ENCODE measurements at places on chromosomes 6 and 20.

DNA sequence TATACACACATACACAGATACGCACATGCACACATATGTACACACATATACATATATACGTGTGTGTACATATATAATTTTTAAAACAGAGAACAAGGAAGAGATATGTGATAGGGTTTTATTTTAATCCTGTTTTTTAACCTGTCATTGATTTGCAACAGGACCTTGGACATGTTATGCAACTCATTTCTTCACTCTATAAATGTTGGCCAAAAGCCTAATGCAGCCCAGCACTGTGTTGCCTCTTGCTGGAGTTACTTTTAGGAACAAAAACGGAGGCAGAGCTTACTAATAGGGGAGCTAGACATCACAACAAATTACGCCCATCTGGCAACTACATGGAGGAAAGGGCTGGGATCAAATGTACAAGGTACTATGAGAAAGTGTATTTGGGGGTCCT is 179.9 kb upstream of the TAB2 start:
- no peaks in the 10 kb centered on the region for H3K4me1 ChIP-seq
- H3K36me3 ChIP-seq, result no peaks in the 10 kb centered on the region
- H3K4me3 ChIP-seq, result no peak overlapping the region
- no peak for DNase-seq
- H3K27ac ChIP-seq, result no peak overlapping the region

GRCh38 chr6:89843070-89843469 is 13.4 kb downstream of the CASP8AP2 start:
- DNase-seq, result no peak
- H3K27ac ChIP-seq, result no peak overlapping the region
- H3K4me1 ChIP-seq, result peaks cover 9% of the 10 kb centered on the region
- H3K27me3 ChIP-seq, result no peaks in the 10 kb centered on the region
- H3K4me3 ChIP-seq, result no peak overlapping the region

DNA sequence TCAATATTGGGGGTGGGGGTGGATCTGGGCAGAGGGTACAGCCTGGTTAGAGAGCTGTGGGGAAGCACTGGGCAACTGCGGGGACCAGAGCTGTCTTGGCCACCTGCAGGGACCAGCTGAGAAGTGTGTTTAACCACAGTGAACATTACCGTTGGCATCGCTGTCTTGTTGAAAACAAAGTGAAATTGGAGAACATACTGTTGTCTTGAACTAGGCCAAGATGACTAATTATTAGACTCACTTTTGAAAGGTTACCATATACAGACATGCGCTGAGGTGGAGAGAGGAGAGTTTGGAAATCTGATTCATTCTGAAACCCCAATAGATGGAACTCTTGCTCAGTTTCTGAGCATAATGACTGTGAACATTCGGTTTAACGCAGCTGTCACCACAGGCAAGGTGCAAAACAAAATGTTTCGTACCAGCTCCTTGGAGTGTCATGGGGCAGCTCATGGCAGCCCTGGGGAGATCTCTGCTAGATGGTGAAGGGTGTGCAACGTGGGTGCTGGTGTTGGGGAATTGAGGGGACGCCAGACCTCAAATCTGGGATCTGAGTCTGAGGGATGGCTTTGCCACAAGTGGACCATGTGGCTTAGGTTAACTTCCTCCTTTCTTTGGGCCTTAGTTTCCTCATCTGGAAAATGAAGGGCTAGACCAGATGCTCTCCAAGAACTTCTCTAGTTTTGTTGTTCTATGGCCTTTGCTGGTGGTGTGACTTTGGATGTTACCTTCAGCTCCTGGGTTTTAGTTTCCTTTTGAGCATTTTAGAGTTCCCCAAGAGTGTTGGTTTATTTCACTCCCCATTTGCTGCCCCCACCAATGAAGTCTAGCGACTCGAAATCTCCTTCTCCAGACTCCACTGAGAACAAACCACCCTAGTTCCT is 24.6 kb upstream of the GTSF1L start:
- no peak overlapping the region for H3K27ac ChIP-seq
- no peaks in the 10 kb centered on the region for H3K36me3 ChIP-seq
- no peaks in the 10 kb centered on the region for H3K27me3 ChIP-seq
- peaks cover under 1% of the 10 kb centered on the region for H3K4me1 ChIP-seq

DNA sequence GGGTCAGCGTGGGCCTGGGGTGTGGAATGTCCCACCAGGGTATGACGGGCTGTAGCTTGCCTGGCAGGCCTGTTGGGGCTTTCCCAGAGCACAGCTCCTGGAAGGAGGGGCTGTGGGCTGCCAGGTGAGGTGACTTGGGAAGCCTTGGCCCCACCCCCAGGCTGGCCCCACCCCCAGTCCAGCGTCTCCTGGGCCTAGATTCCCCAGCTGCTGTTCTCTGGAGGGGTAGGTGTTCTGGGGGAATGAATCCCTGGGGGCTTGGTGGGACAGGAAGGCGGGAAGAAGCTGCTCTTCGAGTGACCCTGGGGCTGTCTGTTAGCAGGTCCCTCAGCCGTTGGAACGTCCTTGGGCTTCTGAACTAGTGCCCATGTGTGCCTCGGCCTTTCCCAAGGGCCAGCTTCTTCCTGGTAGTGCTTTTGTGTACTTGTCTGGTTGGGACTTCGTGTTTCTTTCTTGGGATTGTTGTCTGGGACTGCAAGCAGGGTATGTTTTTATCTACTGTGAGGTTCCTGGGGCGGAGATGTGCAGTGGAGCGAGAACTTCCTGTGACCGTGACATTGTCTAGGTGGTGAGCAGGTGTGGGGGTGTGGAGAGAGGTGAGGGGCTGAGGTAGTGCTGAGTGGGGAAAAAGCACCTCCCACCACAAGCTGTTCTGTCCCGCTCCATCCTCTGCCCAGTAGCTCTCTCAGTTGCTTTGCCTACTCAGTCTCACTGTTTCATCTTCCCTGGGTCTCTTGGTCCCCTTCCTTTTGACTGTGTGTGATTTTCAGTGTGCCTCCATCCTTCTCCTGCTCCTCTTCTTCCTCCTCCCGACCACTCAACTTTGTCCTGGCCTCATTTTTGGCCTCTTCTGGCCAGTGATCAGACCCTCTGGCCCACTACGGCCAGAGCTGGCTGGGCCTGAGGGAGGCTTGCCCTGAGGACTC is 1.3 kb upstream of the DDR1 start:
- H3K27me3 ChIP-seq, result no peaks in the 10 kb centered on the region
- no peaks in the 10 kb centered on the region for H3K36me3 ChIP-seq
- H3K27ac ChIP-seq, result peak overlapping the region; percentile 99
- peak; percentile 94 for DNase-seq
- peak overlapping the region; percentile 90 for H3K4me3 ChIP-seq
- peaks cover 15% of the 10 kb centered on the region for H3K4me1 ChIP-seq

DNA sequence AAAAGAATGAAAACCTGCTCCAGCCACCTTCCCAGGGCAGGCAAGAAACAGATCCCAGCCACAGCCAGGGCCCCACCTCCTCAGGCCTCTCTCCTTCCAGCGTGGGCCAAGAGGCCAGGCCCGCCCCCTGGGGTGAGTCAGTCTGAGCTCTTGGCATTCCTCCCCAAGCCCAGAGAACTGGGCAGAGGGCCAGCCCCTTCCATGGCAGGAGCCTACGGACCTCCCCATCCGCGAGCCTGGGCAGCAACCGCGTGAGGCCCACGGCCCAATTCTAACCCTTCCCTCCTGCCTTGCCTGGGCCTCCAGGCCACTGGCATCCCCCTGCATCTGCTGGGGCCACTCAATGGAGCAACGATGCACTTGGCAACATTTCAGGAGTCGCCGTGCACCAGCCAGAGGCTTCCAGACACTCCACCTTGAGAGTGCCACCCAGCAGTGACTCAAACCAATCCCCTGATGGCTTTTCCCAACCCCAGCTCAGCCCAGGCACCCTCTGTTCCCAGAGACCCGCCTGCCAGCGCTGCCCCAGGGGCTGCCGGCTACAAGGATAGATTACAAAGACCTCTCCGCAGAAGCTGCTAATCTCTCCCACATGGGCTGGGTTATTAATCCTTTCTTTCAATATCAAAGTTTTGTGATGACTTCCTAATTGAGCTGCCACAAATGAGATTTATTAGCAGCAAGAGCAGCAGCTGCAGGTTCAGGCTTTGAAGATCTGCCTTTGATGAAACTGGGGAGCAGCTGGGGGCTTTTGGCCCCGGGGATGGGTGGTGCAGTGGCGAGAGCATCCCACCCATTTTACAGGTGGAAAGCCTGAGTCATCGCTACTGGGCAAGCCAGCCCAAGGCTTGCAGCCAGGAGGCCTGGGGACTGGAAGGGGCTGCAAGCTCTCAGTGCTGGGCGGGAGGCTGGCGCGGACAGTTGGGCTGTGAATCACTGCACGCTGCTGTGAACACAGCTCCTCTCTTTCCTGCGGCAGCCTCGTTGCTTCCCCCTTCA is 85.7 kb downstream of the NFATC2 start:
- no peak overlapping the region for H3K4me3 ChIP-seq
- H3K4me1 ChIP-seq, result peaks cover 3% of the 10 kb centered on the region
- H3K27ac ChIP-seq, result no peak overlapping the region
- H3K36me3 ChIP-seq, result no peaks in the 10 kb centered on the region
- DNase-seq, result peak; percentile 82

- H3K27me3 ChIP-seq, result no peaks in the 10 kb centered on the region
- H3K27ac ChIP-seq, result no peak overlapping the region
- no peaks in the 10 kb centered on the region for H3K4me1 ChIP-seq
Measured at GRCh38 chr20:57566803-57567459, 6.0 kb downstream of the PCK1 start.

- no peaks in the 10 kb centered on the region for H3K4me1 ChIP-seq
- H3K27me3 ChIP-seq, result peaks cover 36% of the 10 kb centered on the region
- no peak overlapping the region for H3K4me3 ChIP-seq
- peaks cover 80% of the 10 kb centered on the region for H3K36me3 ChIP-seq
- DNase-seq, result no peak
Measured at GRCh38 chr6:57324538-57324937, 7.1 kb downstream of the PRIM2 start.

GRCh38 chr20:9103955-9104354 is 35.1 kb downstream of the PLCB4 start:
- no peaks in the 10 kb centered on the region for H3K36me3 ChIP-seq
- H3K27ac ChIP-seq, result no peak overlapping the region
- no peaks in the 10 kb centered on the region for H3K4me1 ChIP-seq
- H3K4me3 ChIP-seq, result no peak overlapping the region

- peaks cover 23% of the 10 kb centered on the region for H3K36me3 ChIP-seq
- H3K27me3 ChIP-seq, result no peaks in the 10 kb centered on the region
- peaks cover 9% of the 10 kb centered on the region for H3K4me1 ChIP-seq
- H3K4me3 ChIP-seq, result no peak overlapping the region
Measured at GRCh38 chr20:36491901-36492617, 49.3 kb upstream of the MYL9 start.

DNA sequence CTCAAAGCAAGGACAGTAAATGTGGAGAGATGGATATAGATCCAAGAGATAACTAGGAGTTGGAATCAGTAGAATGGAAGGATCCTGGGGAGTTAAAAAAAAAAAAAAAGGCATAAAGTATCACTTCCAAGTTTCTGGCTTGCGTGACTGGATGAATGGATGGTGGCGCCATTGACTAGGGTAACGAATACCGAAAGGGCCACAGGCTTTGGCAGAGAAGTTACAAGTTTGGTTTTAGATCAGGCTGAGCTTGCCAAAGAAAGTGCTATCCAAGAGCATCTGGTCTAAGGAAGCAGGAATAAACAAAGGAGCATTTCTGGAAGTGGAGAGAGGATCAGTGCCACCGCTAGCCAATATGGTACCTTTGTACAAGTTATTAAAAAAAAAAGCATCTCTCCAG is 17.5 kb downstream of the L3MBTL1 start:
- no peak for DNase-seq
- H3K27me3 ChIP-seq, result no peaks in the 10 kb centered on the region
- no peak overlapping the region for H3K27ac ChIP-seq
- no peaks in the 10 kb centered on the region for H3K4me1 ChIP-seq

DNA sequence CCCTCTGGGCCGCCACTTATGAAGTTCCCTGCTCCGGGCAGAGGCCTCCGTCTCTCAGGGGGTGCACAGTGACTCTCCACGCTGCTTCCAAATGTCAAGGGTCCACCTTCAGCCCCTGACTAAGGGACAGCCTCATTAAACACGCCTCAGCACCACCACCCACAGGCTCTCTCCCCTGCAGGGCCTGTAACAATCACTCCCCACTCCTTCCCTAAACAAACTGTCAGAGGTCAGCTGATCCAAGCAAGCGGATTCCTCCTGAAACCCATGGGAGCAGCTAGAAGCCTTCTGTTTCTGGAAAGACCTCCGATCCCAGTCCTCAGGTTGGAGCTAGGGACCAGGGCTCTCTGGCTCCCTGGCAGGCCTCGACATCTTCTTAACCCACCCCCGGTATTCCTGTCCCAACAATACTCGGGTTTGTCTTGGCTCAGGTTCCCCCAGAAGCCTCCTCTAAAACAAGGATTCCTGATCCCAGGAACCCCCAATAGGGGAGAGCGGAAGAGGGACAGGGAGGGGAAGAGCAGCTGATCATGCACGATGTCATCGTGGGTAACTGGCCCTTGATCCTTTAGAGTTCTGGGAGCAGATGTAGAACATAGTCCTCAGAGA is 181.0 kb downstream of the ZNF217 start:
- H3K4me1 ChIP-seq, result no peaks in the 10 kb centered on the region
- no peaks in the 10 kb centered on the region for H3K36me3 ChIP-seq
- H3K27ac ChIP-seq, result no peak overlapping the region
- H3K4me3 ChIP-seq, result no peak overlapping the region

- peak overlapping the region; percentile 21 for H3K4me3 ChIP-seq
- peaks cover 5% of the 10 kb centered on the region for H3K4me1 ChIP-seq
- H3K27me3 ChIP-seq, result no peaks in the 10 kb centered on the region
- H3K27ac ChIP-seq, result peak overlapping the region; percentile 33
- peak; percentile 75 for DNase-seq
Measured at GRCh38 chr6:81708113-81708699, 44.3 kb downstream of the TENT5A start.

- H3K36me3 ChIP-seq, result no peaks in the 10 kb centered on the region
- no peak overlapping the region for H3K4me3 ChIP-seq
- no peaks in the 10 kb centered on the region for H3K4me1 ChIP-seq
- no peaks in the 10 kb centered on the region for H3K27me3 ChIP-seq
Measured at GRCh38 chr6:72748759-72749158, 126.9 kb downstream of the KCNQ5 start.

GRCh38 chr6:162053084-162053483 is 674.5 kb downstream of the PRKN start:
- no peaks in the 10 kb centered on the region for H3K27me3 ChIP-seq
- H3K4me1 ChIP-seq, result no peaks in the 10 kb centered on the region
- no peak overlapping the region for H3K27ac ChIP-seq
- no peak overlapping the region for H3K4me3 ChIP-seq
- no peak for DNase-seq

- H3K4me3 ChIP-seq, result no peak overlapping the region
Measured at GRCh38 chr20:21933526-21933925, 228.1 kb downstream of the PAX1 start.

- DNase-seq, result no peak
- no peak overlapping the region for H3K27ac ChIP-seq
- H3K27me3 ChIP-seq, result no peaks in the 10 kb centered on the region
- no peak overlapping the region for H3K4me3 ChIP-seq
Measured at GRCh38 chr6:45483501-45483900, 105.8 kb upstream of the SUPT3H start.

DNA sequence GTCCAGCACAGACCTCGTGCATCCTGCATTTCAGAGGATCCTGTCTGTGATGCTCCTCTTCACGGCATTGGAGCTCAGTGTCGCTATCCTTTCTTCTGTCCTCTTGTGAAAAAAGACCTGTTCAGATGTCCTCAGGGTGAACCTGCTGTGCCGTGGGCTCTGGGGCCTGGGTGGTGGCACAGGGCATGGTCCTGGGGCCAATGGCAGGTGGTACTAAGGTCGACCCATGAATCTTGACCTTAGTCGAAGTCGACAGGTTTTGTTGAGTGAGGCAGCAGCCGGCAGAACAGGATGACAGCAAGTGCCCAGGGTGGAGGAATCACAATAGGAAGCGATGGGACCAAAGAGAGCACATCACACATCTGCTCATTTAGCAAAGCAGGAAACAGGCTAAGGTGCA is 22.0 kb upstream of the MAS1L start:
- no peaks in the 10 kb centered on the region for H3K36me3 ChIP-seq
- no peak overlapping the region for H3K4me3 ChIP-seq
- no peaks in the 10 kb centered on the region for H3K27me3 ChIP-seq
- DNase-seq, result peak; percentile 32
- no peak overlapping the region for H3K27ac ChIP-seq

All from endodermal cell (in vitro differentiated cells).